ENCODE measurements at places on chromosomes 7 and 10.

DNA sequence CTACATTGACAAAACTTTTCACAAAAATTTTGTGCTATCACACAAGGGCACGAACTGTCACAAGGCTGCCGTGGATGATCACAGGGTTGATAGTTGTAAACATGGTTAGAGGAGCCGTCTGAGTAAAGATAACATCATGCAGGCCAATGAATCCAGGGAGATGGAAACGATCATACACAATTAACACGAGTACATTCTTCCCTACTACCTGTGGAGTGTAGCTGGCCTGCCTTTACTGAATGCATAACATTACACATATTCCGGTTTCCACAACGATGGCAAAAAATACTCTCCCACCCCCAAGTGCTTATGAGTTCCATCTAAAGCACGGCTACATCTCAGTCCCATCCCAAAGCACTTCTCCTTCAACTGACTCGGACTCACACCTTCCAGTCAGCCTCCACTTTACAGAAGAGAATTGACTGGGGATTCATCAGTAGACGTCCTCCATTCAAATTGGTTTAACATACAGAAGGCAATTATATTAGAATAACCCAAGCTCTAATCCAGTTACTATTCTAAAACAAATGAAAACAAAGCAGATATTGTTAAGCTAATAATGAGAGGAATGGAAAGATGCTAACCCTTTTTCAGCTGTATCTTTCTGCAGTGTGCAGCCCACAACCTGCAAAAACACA is 69.0 kb downstream of the EZH2 start:
- no peak for DNase-seq

- no peak for DNase-seq
These were observed 12.6 kb downstream of the CYP3A5 start for GRCh38 chr7:99667179-99667578.

- peak; percentile 77 for DNase-seq
These were observed 14.9 kb upstream of the CRCP start for GRCh38 chr7:66099551-66100407.

DNA sequence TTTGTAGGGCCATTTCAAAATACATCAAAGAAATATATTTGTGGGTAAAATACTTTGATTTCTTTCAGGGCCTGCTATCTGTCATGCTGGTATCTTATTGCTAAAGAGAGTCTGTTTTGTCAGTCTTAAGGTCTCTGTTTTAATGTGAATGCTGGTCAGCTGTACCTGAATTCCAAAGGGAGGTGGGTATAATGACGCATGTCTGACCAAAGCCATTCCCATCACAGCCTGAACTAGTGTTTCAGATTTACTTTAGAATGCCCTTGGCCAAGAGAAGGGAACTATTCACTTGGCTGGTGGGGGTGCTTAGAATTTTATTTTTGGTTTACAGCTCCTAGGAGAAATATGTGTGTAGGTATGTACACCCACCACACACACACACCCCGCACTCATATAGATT is 30.6 kb upstream of the MYL10 start:
- no peak for DNase-seq

DNA sequence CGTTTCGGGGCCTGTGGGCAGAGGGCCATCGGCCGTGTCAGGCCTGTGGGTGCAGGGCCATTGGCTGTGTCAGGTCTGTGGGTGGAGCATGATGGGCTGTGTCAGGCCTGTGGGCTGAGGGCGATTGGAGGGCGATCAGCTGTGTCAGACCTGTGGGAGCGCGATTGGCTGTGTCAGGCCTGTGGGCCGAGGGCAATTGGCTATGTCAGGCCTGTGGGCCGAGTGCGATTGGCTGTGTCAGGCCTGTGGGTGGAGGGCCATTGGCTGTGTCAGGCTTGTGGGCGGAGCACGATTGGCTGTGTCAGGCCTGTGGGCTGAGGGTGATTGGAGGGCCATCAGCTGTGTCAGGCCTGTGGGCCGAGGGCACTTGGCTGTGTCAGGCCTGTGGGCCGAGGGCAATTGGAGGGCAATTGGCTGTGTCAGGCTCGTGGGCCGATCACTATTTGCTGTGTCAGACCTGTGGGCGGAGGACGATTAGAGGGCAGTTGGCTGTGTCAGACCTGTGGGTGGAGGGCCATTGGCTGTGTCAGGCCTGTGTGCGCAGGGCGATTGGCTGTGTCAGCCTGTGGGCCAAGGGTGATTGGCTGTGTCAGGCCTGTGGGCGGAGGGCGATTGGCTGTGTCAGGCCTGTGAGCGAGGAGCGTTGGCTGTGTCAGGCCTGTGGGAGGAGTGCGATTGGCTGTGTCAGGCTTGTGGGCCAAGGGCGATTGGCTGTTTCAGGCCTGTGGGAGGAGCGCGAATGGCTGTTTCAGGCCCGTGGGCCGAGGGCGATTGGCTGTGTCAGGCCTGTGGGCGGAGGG is 54.1 kb downstream of the DYNC2I1 start:
- no peak for DNase-seq

Measured in fibroblast of the conjunctiva (primary cell).